ENCODE measurements at places on chromosomes 6 and 20. TPM values are rescaled to one million over a fixed set of nuclear protein-coding genes. Genes with fewer than 3 reads are reported as not detected.

- peaks cover 7% of the 10 kb centered on the region for H3K4me1 ChIP-seq
- no peak overlapping the region for H3K4me3 ChIP-seq
- DNase-seq: no peak
- H3K36me3 ChIP-seq: no peaks in the 10 kb centered on the region
- H3K27ac ChIP-seq: no peak overlapping the region
Observed at GRCh38 chr20:50819349-50819748, 24.5 kb downstream of the BCAS4 start.

DNA sequence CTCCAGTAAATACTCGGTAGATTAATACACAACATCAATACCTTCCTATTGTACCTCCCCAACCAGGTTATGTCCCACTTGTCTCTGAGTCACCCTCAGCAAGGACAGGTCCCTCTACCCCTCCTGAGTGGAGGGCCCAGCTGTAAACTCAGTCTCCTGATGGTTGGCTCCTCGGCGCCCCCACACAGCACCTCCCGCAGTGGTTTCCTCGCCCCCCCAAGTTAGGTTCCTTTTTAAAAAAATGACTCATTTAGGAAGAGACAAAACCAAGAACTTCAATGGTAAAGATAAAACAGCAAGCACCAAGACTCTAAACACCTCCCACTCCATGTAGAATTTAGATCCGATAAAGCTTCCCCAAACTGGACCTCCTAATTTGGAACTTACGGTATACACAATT lies 83.5 kb downstream of the TRERF1 start:
- H3K27ac ChIP-seq: no peak overlapping the region
- DNase-seq: no peak
- H3K27me3 ChIP-seq: no peaks in the 10 kb centered on the region
- H3K36me3 ChIP-seq: no peaks in the 10 kb centered on the region
- no peak overlapping the region for H3K4me3 ChIP-seq

The GABRR2 gene
- 0.40 TPM for total RNA-seq

The CCM2L gene
- total RNA-seq: 4.6 TPM

Measured in prostate gland (tissue), 2 donors.